ENCODE measurements at places on chromosomes 3 and 15.

DNA sequence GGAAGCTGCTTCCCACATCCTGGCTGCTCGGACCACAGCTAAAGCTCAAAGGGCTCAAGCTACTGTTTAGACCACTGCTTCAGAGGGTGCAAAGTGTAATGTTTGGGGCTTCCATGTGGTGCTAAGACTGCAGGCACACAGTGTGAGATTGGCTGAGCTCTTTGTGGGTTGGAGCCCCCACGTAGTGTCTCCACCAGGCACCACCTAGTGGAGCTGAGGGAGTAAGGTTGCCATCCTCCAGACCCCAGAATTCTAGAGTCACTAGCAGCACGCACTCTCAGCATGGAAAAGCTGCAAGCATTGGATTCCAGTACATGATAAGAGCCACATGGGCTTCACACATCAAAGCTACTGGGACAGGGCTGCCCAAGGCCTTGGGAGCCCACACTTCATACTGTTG lies 9.3 kb downstream of the MKRN3 start:
- no peak for DNase-seq

DNA sequence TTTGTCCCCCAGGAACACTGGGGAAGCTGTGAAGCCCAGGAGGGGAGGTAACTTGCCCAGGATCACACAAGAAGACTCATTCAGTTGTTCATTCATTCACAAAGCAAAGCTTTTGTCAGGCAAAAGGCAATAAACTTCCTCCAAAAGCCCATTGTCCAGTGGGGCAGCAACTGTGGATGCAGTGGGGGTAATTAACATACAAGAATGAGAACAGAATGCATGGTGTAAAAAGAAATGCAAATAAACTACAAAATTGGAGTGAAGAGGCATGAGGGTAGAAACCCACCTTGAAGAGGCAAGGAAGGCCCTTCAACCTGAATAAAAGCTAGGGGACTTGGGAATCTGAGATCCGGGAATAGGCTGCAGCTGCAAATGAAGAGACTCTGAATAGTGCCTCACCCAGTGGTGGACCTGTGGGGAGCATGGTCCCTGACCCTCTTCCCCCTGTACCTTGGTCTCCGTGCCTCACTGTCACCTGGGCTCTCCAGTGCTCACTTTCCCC lies 363.6 kb downstream of the CLSTN2 start:
- no peak for DNase-seq

DNA sequence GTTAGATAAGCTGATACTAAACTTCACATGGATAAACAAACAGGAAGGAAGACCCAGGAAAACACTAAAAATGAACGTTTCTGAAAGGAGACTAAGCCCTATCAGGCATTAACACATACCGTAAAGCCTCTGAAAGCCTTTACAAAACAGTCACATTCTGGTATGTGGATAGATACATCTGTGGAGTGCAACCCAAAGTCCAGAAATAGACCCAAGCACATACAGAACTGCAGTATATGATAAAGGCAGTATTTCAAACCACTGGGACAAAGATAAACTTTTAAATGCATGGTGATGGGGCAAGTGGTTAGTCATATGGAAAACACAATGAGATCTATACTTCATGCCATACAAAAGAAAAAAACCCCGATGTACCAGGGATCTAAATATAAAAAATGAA lies 26.0 kb downstream of the DCBLD2 start:
- no peak for DNase-seq

GRCh38 chr3:62119139-62119538 lies 254.2 kb downstream of the FEZF2 start:
- DNase-seq, result no peak

GRCh38 chr3:52374173-52374572 lies 58.1 kb downstream of the DNAH1 start:
- DNase-seq, result no peak

GRCh38 chr3:175590745-175591144 lies 731.6 kb downstream of the NAALADL2 start:
- no peak for DNase-seq

DNA sequence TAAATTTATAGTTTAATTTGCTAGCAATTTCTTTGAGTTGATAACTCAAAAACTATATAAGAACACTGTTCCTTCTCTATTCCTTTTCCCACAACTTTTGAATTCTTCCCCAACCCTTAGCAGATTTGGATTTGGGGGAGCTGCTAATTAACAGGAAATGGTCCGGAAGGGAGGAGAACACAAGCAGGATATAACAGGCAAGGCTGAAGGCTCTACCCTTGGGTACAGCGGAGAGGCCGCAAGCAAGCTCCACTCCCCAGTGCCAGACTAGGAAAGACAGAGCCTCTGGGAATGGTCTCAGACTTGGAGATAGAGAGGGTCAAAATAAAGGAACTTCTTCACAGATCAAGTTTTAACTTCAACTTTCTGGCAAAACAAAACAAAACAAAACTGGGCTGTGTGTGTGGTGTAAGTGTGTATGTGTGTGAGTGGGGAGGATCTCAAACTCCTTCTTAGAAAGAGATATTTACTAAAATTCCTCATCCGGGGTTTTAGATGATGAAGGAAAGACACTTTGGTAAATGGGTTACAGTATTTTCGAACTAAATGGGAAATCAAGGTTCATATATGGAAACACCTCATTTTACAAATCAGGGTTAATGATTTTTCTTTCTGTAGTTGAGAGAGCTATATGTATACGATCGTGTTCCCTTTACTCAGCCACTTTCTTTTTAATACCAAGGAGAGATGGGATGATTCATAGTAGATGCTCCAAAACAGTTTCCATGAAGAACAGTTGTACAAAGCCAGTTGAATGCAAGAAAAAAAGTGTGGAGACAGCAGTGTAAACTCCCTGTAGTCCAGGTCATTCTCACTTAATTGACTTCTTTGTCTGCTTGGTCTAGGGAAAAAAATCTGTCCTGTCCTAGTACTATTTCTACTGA lies 161.1 kb downstream of the TP63 start:
- no peak for DNase-seq
